ENCODE measurements at places on chromosomes 3 and 15.

DNA sequence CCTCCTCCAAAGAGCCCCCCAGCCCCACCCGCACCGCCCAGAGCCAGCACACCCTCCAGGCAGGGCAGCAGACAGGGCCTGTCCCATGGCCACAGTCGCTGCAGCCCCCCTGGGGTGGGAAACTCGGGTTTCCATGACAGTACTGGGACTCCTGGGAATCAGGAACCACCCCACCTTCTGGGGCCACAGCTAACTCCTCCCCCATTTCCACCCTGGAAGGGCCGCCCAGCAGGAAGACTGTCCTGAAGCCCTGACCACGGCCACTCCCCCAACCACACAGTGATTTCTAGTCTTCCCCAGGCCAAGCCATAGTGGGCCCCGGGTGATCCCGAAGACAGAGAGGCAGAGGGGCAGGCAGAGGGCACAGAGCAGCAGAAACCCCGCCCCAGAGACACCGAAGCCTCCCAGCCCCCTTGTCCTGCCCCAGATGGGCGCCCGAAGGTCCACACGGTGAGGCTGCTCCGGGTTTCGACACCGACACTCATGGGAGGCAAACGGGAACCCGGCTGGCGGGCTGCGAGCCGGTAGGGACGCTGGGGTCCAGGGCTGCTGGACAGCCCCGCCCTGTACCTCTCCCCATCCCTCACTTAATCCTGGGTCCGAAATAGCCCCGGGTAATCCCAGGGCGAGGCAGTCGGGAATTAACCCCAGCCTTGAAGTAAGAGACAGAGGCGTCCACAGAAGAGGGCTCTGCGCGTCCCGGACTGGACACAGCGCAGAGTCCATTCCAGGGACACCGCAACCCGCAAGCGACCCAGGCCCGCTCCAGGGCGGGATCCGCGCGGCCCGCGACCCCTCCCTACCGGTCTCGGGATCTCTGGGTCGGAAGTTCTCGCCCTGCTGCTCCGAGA, 138.4 kb downstream of the NUP210 start:
- no peak for DNase-seq

- DNase-seq, result no peak
These were observed at the start of gene OR5K1 for GRCh38 chr3:98462901-98463300. TSS of gene OR5K1 (plus strand) at chr3:98463201. CDS start at chr3:98469577, 6,376 bp downstream.

- no peak for DNase-seq
These were observed 488.4 kb upstream of the UBE2E2 start for GRCh38 chr3:22714749-22715148.

- DNase-seq, result no peak
These were observed 842 bp upstream of the U2SURP start for GRCh38 chr3:143000528-143000927.

DNA sequence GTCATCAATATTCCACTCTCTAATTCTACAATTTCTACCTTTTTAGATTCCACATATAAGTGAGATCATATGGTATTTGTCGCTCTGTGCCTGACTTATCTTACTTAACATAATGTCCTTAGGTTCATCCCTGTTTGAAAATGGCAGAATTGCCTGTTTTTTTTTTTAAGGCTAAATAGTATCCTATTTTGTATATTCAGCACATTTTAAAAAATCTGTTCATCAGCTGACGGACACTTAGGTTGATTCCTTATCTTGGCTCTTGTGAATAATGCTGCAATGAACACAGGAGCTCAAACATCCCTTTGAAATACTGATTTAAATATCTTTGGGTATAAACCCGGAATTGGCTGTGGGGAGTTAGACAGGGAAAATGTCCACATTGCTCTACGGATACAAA, 326.7 kb upstream of the THBS1 start:
- DNase-seq, result no peak

DNA sequence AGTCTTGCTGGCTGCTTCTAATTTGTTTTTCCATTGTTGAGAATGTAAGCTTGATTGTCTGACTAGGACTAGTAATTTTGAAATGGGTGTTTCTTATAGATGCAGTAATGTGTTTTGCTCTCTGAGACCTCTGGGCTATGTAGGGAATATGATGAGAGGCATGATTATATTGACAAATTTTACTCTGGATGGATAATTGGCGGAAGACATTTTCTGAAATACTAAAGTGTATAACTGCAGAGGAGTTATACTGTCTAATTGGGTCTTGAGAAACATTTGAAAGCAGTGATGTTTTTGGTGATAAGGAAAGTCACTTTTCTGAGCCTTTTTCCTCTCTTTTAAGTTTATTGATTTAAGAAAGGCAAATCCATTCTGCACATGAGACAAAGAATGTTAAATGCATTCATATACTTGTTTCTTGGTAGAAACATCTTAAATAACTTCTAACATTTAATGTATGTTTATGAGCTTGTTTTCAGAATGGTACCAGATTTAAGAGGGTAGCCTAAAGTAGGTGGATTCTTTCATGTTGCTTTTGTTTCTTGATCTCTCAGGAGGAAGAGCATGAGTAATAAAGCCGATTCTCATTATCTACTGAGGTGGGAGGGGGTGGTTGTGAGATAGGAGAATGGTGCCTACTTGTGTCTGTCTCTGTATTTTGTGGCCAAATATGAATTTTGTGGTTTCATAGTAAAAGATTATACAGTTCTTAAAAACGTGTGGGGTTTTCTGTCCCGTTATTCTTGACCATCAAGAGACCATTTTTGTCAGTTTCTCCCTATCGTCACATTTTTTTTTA, 2.0 kb downstream of the ATP2C1 start:
- DNase-seq, result peak; percentile 56

DNA sequence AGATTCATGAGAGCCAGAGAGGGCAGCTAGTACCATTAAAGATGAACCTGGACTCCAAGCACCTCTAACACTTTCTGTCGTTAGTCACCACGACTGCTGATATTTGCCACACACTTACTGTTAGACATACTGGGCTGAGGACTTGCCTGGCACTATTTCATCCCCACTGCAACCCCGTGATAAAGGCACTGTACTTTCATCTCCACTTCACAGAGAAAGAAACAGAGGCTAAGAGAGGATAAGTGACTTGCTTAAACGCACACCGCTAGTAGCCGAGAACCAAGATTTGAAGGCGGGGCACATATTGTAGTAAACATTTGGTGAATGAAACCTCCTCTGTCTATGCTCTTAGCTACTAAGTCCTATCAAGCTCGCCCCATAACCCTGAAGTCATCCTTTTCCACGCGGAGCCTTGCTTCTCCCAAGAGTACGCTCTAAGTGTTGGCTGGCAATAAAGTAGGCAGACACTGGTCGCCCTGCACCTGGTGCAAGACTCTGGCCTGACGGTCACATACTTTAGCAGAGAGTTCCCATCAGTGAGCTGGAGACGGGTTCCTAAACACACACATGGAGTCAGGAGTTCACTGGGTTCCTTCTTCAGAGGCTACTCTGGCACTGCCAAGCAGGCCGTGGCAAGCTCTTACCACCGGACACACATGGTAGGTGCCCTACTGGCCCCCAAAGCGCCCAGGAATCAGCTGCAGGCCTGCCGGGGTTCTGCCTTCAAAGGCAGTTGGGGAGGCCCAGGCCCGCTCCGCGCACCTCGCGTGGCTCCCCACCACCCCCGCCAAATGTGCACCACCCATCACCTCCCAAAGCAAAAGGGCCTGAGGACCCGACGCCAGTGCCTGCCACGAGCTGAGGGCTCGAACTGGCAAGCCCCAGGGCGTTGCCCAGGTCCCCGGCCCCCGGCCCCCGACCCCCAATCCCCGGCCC, 951 bp downstream of the POMGNT2 start:
- DNase-seq, result no peak

DNA sequence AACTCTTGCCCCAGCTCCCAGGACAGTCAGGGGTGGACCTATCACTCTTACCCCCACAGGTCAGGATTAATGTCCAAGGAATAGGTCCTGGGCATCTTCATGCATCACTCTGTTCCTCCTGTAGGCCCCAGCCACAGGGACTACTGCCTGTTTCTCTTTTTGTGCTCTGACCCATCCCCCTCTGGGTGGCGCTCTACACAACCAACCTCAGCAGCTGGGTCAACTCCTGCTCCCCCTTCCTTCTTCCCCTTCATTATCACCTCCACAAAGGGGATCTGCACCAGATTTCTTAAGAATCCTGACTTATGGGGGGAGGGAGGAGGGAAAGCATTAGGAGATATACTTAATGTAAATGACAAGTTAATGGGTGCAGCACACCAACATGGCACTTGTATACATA, 12.2 kb upstream of the TRANK1 start:
- no peak for DNase-seq

DNA sequence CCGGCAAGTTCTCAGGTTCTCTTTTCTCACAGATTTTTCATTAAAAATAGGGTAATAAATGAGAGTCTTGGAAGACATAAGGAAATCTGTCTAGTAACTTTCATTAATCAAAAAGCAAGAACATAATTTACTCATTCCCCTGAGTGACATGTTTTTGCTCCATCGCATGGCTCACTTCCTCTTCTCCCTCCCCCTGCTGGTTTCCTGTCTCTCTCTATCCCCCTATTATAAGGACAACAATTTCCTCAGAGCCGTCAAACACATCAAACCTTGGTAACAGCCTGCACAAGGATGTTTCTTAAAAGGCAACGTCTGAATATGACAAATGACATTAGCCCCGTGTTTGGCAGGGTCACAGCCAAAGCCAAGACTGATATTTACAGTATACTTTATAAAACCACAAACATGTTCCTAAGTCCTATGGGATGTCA, 1149.6 kb downstream of the IGSF11 start:
- peak; percentile 9 for DNase-seq

DNA sequence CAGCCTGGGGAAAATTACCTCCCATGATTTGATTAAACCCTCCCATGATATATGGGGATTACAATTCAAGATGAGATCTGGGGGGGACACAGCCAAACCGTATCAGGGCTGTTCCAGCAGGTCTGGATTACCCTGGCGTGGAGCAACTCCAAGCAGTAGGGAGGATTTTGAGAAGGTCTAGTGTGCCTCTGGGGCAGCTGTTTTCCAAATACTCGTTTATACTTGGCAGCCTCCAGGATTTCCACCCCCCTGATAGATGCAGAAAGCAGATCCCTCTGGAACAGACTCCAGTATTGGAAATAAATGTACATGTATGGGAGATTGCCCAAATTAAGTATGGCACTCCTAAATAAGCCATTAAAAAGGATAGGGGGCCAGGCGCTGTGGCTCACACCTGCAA, 7.7 kb upstream of the IRAK2 start:
- DNase-seq, result no peak

DNA sequence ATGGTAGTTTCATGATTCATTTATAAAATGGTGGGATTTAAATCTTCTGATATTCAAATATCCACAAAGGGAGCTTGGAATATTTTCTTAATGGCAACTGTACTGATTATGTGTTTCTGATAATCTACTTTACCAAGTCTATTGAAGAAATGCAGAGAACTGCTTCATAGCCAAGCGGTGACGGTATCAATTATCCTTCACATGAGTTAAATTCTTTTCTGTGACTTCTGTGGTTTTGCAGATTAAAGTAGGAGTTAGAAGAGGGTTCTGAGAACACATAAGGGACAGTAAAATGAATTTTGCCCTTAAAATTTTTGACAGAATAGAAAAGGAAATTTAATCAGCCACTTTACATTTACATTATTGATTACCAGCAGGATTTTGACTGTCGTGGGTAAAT, 563.2 kb downstream of the GBE1 start:
- DNase-seq, result no peak

DNA sequence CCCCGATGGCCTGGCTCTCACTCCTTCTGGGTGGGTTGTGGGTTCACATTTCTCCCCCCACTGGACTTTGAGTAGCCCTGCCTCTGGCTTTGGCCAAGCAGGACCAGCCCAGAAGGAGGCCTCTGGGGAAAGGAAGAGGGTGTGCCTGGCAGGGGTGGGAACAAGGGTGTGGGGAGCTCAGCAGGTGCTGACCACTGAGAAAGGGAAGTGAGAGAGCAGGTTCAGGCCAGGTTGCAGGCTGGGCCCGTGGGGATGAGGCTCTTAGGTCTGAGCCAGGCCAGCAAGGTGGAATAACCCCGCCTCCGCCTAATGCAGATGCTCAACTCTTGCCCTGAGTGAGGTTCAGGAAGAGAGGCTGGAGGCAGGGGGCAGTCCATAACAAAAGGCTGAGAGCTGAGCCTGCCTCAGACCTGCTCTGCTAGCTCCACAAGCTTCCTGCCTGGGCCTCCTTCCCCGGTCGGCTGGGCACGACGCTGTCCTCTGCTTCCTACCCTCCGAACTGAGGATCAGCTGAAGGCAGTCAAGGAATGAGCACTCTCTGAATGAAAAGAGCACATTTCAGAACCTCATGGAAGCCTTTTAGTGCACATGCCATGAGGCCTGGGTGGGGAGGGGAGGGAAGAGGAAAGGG, 82.7 kb downstream of the TLE3 start:
- peak; percentile 98 for DNase-seq

DNA sequence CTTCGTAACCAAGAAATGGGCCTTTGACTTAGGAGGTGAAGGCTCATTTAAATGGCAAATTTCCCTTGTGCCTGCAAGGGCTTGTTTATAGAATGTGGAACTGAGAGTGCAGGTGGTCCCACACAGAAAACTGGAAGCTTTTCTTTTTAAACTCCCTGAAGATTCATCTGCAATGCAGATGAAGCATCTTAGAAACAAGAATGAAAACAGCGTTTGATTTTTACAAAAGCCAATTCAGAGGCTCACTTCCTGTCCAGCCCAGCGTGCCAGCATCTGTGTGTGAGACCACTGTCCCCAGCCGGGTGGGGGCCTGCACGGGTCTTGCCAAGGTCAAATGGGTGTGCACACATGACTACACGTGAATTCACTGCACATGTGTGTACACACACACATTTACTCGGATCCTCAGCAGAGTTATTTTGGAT, 94.7 kb downstream of the LINGO1 start:
- peak; percentile 82 for DNase-seq

DNA sequence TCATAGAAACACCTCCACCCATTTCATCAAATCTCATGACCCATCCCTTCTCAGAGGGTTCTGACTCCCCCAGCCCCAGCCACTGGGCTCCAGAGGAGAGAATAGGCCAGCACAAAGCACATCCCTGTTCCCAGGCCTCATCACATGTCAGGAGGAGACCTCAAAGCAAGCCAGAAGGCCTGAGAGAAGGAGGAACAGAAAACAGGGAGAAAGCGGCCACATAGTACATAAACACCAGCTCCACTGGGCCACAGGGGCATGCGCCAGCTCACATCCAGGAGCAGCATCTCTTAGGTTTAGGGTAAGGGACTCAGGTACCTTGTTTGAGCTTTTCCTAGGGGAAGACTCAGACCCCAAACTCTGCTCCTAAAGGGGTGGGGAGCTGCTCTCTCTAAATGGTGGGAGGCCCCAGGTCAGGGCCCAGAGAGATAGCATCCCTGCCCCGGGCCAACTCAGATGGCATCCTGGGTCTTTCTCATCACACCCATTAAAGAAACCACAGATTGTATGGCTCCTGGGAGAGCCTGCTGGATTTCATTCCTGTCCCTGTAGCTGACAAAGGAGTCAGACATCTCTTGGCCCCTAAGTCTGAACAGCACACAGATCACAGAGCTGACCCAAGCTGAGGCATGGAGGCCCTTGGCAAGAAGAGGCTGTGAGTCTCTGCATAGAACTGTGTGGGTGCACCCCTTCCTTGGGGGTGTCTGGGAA, 2.5 kb downstream of the SHF start:
- no peak for DNase-seq

- no peak for DNase-seq
These were observed 79.5 kb downstream of the MYLK start for GRCh38 chr3:123804676-123805075.
